ENCODE measurements at places on chromosomes 7 and 10.
A peak's percentile ranks its signal among the peaks of the same experiment; 100 is the strongest.

GRCh38 chr7:98168904-98169621, 42.2 kb upstream of the BHLHA15 start:
- no peak for DNase-seq

DNA sequence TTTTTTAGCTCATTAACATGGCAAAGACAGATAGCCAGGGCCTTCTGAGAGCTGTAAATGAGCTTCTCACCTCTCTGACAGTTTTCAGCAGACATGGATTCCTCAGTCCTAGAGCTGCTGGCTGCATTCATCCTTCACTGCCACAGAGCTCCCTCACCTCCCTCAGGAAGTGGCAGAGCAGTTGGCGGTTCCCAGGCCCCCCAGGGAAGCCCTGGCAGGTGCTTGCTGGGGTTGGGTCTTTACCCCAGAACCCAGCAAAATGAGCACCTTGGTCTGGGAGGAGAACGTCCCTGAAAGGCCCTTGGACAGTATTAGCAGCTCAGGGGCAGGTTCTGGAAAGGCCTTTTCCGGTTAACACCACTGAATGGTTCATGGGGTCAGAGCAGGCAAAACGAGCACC, 288.0 kb downstream of the PTPRN2 start:
- no peak for DNase-seq

DNA sequence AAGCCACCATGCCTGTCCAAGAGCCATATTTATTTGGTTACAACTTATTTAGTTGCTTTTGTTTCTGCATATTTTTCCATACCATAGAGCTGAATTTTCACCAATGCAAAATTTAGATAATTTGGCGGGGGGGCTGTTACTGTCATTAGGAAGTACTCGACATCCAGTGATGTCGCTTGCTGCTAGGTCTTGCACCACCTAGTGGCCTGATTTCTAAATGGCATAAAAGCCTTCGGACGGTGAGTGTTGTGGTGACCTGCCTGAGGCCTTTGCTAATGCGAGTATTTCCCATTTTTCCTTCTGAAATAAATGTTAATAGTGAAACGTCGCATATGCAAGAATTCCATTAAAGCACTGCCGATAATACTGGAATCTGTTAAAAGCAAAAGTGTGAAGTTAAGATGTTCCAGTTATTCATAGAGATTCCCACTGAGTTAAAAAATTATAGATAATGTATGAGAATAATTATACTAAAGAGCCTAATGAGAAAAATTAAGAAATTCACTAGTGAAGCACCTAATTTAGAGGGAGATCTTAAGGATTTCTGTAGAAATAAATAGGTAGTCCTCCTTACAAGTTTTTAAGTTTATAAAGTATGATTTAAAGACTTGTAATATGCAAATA, 86.1 kb upstream of the DNAJB6 start:
- DNase-seq = peak; percentile 53

DNA sequence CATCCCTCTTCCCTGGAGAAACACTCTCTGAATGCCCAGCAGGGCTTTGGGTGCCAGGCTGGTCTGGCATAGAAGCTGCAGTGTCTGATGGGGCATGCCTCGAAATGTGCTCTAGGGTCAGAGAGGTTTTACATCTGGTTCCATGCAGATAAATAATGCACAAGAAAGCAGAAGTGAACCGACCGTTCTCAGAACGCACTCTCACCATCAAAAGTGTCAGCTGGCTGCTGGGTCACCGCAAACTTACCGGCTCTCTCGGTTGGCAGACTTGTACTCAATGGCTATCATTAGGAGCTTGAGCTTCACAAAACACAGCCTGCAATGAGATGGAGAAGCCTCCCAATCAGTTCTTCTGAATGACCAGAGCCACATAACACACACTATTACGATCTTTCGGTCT, 610.0 kb downstream of the KCNMA1 start:
- no peak for DNase-seq

DNA sequence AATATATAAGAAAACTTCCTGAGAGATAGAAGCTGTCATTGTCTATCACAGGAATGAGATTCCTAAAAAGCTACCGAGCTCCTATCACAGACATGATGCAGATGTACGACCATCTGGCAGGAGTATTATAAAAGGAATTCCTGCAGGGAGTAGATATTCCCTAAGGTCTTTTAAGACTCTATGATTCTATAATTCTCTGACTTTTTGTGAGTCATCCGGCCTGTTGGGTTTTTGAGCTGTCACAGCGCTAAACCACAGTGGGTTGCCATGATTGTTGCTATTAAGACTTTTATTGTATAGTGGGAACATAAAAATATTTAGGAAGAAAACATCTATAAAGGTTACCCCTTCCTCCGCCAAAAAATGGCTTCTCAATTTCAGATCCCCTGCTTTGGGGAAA, 223.4 kb downstream of the BMPER start:
- no peak for DNase-seq

DNA sequence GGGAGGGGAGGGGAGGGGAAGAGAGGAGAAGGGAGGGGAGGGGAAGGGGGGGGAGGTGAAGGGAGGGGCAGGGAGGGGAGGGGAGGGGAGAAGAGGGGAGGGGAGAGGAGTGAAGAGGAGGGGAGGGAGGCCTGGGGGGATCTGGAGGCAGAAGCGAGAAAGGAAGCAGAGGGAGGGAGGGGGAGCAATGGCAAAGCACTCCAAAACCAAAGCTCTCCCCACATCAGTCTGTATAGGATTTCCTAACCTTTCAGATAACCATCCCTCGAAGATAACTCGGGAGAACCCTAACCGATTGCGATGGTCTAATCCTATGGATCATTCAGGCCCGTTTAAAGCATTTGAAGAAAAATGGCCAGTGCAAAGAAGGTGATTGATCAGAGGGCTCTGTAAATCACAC, 19.0 kb downstream of the EBF3 start:
- DNase-seq = no peak

- DNase-seq = no peak
Measured at GRCh38 chr7:136045992-136046391, 68.8 kb upstream of the MTPN start.

Data from astrocyte of the cerebellum (primary cell).